SJSA1 (cell line): ENCODE measurements at places on chromosomes 5 and 9. TPM values are rescaled to one million over a fixed set of nuclear protein-coding genes. Genes with fewer than 3 reads are reported as not detected.

DNA sequence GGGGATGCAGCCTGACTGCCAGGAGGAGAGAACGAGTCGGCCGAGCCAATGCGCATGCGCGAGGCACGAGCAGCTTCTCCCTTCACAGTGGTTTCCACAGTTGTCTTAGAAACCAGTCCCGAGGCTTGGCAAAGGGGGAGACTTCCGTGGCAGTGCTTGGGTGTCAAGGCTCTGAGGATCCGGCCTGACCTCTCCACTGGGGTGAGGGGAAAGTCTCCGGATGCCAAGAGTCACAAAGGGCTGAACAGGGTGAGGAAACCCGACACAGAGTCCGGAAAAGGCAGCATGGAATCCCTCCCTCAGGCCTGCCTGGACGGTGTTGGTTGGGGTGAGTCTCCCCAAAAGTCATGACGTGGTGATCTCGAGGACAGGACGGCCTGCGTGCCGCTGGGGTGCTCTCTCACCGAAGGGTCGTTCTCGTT is 475.5 kb downstream of the SPATA31A7 start:
- no peak overlapping the region for H3K4me3 ChIP-seq
- H3K27me3 ChIP-seq: no peaks in the 10 kb centered on the region
- no peak for DNase-seq
- no peaks in the 10 kb centered on the region for H3K4me1 ChIP-seq

- H3K4me3 ChIP-seq: no peak overlapping the region
- H3K4me1 ChIP-seq: no peaks in the 10 kb centered on the region
- no peaks in the 10 kb centered on the region for H3K27me3 ChIP-seq
Observed at GRCh38 chr9:130092910-130093309, 39.2 kb downstream of the GPR107 start.

DNA sequence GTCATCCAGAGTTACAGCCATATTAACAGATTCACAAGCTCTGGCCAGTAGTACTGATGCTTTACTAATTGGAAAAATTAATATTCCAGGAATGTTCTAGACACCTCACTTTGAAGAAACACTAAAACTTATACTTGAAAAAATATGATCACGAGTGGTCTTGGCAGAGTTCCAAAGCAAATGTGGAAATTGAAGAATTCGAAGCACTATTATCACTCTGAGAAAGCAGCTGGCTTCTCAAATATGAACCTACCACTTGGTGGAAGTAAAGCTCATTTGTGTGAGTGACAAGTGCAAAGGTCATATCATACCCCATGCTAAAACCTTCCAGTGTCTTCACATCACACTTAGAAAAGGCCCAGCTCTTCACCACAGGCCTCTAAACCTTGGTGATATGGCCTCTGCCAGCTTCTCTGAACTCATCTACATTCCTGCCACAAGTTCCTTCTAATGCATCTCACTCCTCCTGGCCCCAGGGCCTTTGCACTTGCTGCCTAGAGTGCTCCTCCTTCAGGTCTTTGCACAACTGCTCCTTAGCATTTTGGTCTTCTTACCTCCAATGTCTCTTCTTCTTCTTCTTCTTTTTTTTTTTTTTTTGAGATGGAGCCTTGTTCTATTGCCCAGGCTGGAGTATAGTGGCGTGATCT is 175.7 kb upstream of the SMIM23 start:
- H3K27me3 ChIP-seq: peaks cover 12% of the 10 kb centered on the region
- H3K27ac ChIP-seq: no peak overlapping the region
- DNase-seq: no peak
- H3K4me1 ChIP-seq: no peaks in the 10 kb centered on the region

- no peaks in the 10 kb centered on the region for H3K27me3 ChIP-seq
- H3K4me3 ChIP-seq: no peak overlapping the region
- no peak for DNase-seq
- peaks cover 5% of the 10 kb centered on the region; the same call in 1 of the 2 replicates for H3K4me1 ChIP-seq
Observed at GRCh38 chr5:137995077-137995748, 37.7 kb downstream of the FAM13B start.

- peak; percentile 18 for DNase-seq
- H3K4me1 ChIP-seq: no peaks in the 10 kb centered on the region
- H3K27ac ChIP-seq: no peak overlapping the region
- no peaks in the 10 kb centered on the region for H3K36me3 ChIP-seq
- H3K27me3 ChIP-seq: peaks cover 24% of the 10 kb centered on the region; the same call in 1 of the 2 replicates
Observed at GRCh38 chr9:36862206-36863145, 171.6 kb downstream of the PAX5 start.

GRCh38 chr5:153998010-153998409 is 40.7 kb downstream of the FAM114A2 start:
- peaks cover 25% of the 10 kb centered on the region for H3K36me3 ChIP-seq
- DNase-seq: no peak
- no peaks in the 10 kb centered on the region for H3K27me3 ChIP-seq
- H3K4me3 ChIP-seq: no peak overlapping the region
- H3K4me1 ChIP-seq: no peaks in the 10 kb centered on the region

DNA sequence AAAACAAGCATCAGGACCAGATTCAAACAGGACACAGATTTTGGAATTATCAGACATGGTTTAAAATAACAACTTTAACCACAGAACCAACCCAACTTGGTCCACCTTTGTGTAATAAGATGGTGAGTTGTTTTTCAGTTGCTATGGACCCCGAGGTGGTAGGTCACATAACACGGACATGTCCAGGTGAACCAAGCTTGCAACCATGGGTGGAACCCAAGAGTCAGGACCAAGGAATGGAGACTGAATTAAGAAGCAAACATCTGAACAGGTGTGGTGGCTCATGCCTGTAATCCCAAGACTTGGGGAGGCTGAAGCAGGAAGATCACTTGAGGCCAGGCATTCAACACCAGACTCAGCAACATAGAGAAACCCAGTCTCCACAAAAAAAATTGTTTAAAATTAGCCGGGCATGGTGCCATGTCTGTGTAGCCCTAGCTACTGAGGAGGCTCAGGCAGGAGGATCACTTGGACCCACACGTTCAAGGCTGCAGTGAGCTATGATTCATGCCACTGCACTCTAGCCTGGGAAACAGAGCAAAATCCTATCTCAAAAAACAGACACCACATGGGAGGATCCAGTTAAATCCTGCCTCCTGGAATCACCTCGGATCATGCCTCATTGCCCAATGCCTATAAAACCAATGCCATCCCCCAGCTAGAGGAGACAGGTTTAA is 10.6 kb downstream of the PTBP3 start:
- no peak overlapping the region for H3K27ac ChIP-seq
- H3K4me1 ChIP-seq: no peaks in the 10 kb centered on the region

- H3K4me3 ChIP-seq: no peak overlapping the region
- no peaks in the 10 kb centered on the region for H3K36me3 ChIP-seq
- H3K4me1 ChIP-seq: no peaks in the 10 kb centered on the region
- DNase-seq: no peak
Observed at GRCh38 chr9:9395539-9395938, 1217.3 kb downstream of the PTPRD start.

- H3K36me3 ChIP-seq: no peaks in the 10 kb centered on the region
- peaks cover 18% of the 10 kb centered on the region for H3K4me1 ChIP-seq
- no peak overlapping the region for H3K27ac ChIP-seq
- DNase-seq: no peak
- H3K4me3 ChIP-seq: no peak overlapping the region
Observed at GRCh38 chr5:143680672-143681259, 131.2 kb upstream of the HMHB1 start.

Gene PHYHD1
- not detected in 2 replicates for total RNA-seq

Gene SLCO6A1
- not detected in 2 replicates for total RNA-seq

Gene CORO2A
- total RNA-seq: 0.16 TPM in 2 replicates

Gene IL9
- total RNA-seq: not detected in 2 replicates

Gene SLC25A2
- total RNA-seq: 0.11 and 0.75 TPM in 2 replicates

Gene PLGRKT
- total RNA-seq: 20.9 and 31.2 TPM in 2 replicates

Gene LCN1
- total RNA-seq: not detected in 2 replicates

Gene SPIN1
- total RNA-seq: 91.1 and 105 TPM in 2 replicates
